ENCODE measurements at places on chromosomes 2 and 18.

- no peak for DNase-seq
Measured at GRCh38 chr2:177738461-177739235, 333.9 kb downstream of the PDE11A start.

DNA sequence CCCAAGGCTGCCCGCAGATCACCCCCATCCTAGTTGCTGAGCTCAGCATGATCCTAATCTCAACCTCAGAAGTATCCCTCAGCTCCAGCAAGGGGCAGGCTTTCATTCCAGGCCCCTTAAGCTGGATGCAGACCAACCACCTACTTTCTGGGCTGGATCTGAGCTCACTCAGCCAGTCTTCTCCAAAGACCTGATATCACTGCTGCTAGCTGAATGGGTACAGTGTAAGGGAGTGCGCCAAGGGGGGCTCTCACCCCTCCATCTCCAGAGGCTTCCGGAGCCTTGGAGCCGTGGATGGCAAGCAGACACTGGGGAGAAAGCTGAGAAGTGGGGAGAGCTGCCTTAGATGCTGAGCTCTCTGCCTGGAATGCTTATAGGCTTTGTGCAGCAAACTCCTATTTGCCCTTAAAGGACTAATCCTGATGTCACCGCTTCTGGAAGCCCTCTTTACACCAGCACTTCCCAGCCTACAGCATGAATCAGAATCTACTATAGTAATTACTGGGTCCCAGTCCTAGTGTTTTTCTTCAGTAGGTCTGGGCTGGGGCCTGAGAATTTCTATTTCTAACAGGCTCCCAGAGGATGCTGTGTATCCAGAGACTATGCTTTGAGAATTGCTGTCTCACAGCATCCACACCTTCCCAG is 31.0 kb downstream of the GYPC start:
- DNase-seq = no peak

DNA sequence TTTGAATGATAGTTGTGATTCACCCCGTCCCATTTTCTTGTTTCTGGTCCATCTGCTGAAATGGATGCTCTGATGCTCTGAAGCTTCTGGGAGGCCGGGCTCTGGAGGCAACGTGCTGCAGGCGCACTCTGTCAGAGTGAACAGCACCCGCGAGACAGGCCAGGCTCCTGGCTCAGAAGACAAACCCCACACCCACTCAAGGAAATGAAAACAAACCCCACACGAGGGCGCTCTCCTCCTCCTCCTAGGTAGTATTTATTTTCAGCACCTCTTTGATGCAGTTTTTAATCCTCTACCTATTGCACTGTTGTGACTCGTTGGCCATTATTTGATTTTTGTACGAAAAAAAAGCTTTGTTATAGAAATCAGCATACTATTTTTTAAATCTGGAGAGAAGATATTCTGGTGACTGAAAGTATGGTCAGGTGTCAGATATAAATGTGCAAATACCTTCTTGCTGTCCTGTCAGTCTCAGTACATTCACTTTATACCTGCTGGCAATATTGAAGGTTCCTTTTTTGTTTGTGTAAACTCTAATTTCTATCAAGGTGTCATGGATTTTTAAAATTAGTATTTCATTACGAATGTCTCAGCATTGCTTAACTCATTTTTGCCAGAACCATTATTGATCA is 10.3 kb upstream of the CHST10 start:
- DNase-seq = peak; percentile 68

DNA sequence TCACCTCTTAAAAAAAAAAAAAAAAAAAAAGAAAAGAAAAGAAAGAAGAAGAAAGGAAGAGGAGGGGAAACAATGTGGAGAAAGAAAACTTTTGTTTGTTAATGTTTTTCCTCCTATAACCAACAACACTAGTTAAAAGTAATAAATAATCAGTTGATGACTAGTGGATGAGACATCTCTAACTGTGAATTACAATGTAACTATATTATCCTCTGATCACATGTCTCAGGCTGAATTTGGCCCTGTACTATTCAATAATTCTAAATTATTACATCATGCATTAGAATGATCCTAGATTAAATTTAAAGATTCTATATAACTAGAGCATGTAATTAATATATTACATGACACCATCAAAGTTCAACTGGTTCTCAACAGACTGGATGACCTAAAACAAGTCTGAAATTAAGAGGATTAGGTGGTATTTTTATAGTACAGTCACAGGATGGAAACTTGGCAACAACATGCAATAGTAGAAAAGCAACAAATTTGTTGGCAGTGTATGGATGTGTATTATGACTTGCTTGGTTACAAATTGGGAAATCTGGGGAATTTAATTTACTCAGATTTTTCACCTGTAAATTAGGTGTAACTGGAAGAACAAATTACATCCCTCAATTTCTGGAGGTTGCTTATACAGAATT is 269.3 kb upstream of the SETBP1 start:
- DNase-seq = no peak

DNA sequence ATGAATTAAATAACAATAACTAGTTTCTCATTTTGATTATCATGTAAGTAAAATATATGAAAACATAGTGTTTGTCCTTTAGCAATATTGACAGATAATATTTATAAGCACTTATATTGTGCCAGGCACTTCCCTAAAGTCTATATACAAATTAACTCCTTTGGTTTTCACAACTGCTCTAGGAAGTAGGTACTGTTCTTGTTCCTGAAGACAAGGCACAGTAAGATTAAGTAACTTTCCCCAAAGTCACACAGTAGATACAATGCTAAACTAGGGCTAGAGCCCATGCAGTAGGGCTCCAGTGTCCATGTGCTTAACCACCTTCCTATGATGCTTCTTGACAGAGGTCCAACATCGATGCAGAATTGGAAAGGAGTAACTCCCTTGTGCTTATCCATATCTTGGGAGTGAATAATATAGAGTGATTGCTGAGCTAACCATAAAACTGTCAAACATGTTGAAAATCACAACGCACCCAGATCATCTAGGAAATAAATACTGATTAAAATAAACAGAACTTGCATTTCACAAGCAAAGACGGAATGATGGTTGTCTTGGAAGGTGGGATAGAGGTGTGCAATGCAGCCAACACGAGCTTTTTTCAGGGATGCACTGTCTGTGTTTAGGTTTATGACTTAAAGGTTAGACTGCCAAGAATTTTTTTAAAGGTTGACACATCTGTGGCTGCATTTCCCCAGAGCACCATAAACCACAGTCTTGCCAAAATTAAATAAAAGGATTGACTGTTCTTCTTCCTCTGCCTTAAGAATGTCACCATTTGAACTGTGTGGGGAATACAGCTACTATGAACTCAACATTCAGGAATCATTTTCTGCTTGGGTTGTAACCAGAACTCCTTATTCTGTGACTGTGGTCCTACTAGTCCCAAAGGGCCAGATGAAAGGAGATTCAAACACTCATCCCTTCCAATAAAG is 80.8 kb downstream of the ANKRD44 start:
- DNase-seq = no peak

DNA sequence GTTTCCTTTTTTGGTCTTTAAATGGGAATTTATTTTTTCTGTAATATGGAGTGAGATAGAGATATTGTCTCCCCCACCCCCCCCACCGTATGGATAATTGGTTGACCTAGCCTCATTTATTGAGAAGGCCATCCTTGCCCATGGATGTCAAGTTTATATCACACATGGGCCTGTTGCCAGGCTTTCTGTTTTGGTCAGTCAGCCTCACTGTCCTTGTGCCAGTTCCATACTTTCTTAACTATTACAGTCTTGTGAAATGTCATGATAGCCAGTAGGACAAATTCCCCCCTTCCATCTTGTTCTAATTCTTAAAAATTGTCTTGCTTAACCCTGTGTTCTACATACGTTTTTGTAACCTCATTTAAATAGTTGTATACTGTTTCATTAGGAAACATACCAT is 12.5 kb downstream of the BABAM2 start:
- DNase-seq = no peak

DNA sequence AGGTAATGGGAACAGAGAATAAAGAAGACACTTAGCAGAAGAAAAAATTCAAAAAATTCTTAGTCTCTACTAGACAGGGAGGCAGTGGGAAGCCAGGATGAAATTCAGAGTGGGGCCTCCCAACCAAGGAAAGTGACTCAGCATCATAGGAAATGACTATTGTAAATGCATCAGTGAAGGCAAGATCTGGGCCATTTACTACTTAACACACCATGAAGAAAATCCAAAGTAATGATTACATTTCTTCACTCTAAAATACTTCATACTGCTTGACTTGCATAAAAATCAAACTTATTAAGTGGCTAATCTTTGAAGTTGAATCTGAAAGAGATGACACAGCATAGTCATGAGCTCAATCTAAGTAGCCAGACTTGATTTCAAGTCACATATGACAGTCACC is 405.8 kb upstream of the SLC39A10 start:
- no peak for DNase-seq

GRCh38 chr18:63588909-63589308 is 1.8 kb downstream of the SERPINB13 start:
- no peak for DNase-seq

GRCh38 chr2:142868229-142868762 is 9.2 kb upstream of the KYNU start:
- DNase-seq = peak; percentile 95

- DNase-seq = no peak
Measured at GRCh38 chr2:104052356-104052755, 801.6 kb upstream of the POU3F3 start.

DNA sequence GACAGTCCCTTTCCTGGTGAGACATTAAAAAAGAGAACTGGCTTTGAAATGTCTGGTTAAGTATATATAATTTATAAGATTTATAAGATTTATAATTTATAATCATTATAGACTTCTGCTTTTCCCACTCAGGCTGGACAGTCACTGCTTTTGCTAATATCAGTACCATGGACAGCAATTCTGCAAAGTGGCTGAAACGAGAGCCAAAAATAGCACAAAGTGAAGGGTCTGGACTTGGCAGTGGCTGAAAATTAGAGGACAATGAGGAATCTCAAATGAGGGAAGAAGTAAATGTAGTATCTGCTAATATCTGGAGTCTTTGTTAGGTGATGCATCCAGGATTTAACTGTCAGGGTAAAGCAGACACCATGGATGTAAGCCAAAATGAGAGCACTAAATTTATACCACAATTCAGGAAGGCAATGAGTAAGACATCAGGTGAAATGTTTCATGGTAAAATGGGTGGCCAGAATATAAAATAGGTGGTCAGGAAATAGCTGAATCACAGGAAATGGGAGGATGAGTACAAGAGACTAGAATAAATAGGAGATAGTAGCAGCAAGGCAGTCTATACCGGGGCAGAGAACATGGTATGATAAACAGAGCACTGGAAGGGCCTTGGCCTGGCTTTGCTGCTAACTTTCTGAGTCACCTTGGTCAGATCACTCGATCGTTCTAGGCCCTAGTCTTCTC is 39.6 kb upstream of the BOD1L2 start:
- peak; percentile 18 for DNase-seq

DNA sequence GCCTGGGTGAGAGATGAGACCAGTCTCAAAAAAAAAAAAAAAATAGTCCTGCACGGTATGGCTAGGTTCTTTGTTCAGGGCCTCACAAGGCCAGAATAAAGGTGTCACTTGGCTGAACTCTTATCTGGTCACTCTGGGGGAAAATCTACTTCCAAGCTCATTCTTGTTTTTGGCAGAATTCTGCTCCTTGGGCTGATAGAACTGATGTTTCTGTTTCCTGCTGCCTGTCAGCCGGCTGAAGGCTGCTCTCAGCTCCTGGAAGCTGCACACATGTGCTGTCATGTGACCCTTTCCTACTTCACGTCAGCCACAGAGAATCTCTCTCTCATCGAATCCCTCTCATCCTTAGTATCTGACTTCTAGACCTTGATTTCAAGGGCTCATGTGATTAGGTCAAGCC is 10.4 kb downstream of the CSRNP3 start:
- DNase-seq = no peak

DNA sequence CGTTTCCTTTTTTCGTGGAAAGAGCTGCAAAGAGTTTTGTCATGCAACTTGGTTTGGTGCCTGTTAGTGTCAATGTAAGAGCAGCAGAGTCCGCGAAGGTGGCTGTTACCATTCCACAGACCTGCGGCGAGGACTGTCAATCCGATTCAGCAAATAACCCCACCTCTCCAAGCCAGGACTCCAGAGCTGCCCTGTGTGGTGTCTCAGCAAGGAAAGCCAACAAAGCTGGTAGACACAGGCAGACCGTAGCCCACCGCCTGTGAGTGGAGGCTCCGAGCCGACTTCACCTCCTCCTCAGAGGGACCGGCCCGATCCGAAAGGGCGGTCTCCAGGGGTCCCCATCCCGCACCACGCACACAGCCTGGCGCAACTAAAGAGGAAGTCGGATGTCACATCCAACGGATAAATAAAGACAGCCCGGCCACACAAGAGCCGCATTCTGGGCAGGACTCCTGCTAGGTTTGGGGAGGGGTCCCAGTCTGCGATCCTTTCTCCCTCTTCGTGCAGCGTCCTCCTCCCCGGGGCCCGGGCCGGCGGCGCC is 819 bp downstream of the ANKRD44 start:
- DNase-seq = no peak

DNA sequence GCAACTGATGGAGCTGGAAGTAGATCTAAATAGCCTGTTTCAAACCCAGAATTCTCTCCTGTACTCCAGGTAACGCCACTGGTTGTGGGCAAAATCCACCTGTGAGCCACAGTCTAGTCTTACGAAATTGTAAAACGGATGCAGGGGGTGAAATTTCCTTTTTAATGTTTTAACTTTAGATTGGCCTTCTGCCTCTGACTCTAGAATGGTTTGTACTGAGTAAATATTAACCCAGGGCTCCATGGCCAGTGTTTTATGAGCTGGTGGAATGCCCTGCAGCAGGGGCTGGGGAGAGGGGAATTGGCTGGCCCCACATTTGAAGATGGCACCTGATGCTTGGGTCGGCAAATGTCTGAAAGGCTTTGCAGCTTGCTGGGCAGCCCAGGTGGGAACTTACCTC is 156.6 kb downstream of the MYCN start:
- DNase-seq = no peak

DNA sequence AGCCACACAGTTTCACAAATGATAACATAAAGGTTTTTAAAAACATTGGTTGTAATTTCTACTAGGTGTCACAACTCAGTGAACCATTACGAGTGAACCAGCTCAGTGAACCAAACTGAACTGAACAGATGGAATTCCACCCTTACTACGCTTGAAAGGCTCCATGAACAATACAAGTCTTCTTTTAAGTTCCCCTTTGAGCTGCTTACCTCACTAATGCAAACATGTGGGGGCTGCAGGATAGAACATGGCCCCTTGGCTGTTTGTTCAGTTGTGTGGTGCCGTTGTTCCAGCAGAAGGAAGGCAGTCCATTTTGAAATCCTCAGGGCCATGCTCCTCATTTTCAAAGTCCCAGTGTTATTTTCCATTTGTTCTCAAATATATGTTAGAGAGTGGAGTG is 30.7 kb upstream of the KLHL14 start:
- no peak for DNase-seq
